ENCODE measurements at places on chromosomes 1 and 21.

DNA sequence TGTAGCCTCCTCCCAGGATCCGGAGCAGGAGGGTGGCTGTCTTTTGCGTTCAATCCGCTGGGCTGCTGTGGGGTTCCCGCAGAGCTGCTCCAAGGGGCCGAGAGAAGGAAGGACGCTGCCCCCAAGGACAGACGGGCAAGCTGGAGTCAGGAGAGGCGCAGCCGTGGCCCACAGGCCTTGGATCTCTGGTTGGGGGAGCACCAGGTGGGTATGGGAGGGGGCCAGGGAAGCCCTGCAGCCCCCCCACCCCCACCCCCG lies 15.9 kb upstream of the SKI start:
- no peak for DNase-seq

DNA sequence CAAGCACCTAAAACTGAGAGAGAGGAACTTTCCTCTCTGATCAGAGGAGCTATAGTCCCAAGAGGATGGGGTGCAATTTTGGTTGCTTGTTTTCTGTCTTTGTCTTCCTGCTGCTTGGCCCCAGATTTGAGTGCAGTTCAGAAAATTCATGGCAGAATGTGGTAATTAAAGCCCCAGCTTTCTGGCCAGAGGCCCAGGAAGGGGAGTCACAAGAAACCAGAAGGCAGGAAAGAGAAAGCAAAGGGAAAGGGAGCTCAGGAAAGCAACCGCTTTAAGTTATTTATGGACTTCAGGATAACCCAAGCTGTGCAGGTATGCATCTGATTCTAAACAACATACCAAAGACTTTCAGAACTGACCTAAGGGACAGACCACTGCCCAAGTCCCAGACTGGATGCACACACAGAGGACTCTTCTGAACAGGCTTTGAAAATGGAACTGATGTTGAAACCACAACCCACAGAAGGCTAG lies 88.8 kb downstream of the ST3GAL3 start:
- DNase-seq = no peak

GRCh38 chr1:1073743-1074587 lies at the start of gene RNF223:
Gene RNF223, minus strand, starts transcription at chr1:1074306. Its CDS starts 1,740 bp downstream, at chr1:1072566.
- no peak for DNase-seq

GRCh38 chr1:70963374-70963773 lies 84.2 kb downstream of the PTGER3 start:
- no peak for DNase-seq

DNA sequence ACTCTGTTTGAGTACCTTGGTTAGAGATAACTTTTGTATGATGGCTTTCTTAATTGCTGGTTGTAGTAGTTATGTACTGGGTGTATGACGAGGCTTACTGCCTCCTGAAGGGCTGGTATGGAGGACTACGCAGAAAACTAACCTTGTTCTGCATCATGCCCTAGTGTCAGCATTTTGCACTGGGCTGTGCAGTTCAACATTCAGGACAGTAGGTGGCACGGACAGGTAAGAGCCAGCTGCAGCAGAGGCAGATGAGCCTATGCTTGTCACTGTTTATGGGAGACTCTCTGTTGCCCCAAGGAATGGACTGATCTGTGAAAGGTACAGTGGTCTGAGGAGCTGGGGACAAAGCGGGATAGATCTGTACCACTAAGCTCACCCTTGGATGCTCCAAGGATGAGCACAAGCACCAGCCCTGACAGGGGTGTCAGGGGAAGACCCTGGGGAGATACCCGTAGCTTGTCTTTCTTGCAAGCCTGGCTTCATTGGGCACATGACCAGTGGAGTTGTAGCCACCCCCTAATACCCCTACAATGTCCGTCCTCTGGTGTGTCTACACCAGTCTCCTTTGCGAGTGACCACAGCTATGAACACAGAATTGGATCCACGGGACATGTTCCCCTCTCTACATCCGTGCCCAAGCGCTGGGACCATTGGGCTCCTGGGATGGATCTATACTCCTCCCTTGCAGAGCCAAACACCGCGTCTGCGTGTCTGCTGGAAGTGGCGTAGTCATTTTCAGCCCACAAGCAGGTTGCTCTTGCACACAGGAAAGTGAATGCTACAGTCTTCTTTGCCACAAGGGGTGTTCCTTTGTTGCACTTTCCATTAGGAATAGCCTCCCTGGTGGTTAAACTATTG lies 51.1 kb upstream of the CFHR3 start:
- no peak for DNase-seq

GRCh38 chr1:28887835-28888682 lies 26.3 kb upstream of the EPB41 start:
- no peak for DNase-seq
